ENCODE measurements at places on chromosomes 2 and 18. TPM values are rescaled to one million over a fixed set of nuclear protein-coding genes. Genes with fewer than 3 reads are reported as not detected.

- DNase-seq = no peak
Observed at GRCh38 chr2:107685421-107685986, 141.2 kb upstream of the RGPD4 start.

GRCh38 chr18:78776151-78776550, 203.5 kb upstream of the SALL3 start:
- no peak for DNase-seq

- DNase-seq = no peak
Observed at GRCh38 chr18:49151482-49151881, 200.7 kb upstream of the SMAD7 start.

DNA sequence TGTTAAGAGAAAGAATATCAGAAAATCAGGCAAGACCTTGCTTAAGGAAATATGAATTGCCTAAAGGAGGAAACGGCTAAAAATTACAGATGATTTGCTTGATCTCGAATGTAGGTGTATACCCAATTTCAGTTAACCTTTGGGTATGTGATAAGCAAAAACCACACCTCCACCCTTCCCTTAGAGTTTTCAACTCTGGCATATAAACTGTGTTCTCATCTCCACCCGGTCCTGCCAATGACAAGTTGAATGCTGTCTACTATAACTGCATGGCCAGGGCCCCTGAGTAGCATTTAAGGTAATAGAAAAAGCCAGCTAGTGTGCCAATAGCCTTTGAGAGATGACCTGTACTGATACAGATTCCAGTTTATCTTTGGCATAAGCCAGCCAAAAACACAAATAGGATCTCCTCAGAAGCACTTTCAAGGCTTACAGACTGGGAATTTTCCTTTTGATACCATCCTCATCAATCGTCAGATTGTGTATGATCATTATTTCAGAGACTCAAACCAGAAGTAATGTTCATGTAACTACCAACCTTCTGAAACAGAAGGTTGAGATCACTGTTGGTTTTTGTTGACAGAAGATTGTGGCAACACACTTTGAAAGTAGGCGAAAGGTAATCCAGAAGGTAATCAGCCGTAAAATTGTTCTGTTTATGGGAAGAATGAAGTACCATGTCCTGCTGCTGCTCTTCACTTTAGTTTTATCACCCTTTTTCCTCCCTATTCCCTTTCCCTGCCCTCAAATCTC, 163.1 kb downstream of the GFPT1 start:
- DNase-seq = no peak

- DNase-seq = no peak
Observed at GRCh38 chr2:127392133-127392827, 4.5 kb upstream of the MAP3K2 start.

GRCh38 chr2:53403792-53404413, 363.7 kb upstream of the CHAC2 start:
- no peak for DNase-seq

- DNase-seq = no peak
Observed at GRCh38 chr18:54720620-54721019, 107.7 kb upstream of the RAB27B start.

- no peak for DNase-seq
Observed at GRCh38 chr2:46308629-46309028, 11.4 kb downstream of the EPAS1 start.

DNA sequence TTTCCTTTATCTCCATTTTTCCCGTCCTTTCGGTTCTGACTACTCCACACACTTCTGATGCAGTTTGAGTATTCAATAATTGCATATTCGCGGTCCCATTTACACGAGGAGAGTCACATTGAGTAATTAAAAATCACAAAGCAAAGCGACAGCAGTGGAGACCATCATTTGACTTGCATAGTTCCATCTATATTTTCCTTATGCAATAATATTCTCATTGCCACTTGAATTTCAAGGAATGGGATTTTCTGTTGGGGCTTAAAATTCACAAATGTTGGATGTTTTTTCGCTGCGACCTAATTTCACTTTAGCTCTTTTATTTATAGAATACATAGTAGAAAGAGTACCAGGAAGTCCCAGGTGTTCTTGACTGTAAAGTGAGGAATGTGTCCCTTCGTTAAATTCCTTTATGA, 186.8 kb downstream of the ZEB2 start:
- DNase-seq = no peak

DNA sequence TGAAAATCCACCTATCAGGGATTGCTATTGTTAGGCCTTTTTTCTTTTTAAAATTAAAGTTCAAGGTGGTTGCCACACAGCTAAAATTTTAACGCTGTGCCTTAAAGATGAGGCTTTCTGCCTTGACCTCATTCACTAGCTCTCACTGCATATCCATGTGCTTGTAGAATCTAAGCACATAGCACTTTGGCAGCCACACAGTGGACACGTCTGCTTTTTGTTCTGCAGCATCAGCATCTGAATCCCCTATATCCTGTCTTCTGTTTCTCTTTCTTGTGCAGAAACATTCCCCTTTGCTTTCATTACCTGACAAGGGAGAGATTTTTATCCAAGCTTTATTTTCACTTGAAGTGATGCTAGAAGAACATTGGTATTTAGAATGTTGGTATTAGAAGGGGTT, 38.1 kb downstream of the RALB start:
- no peak for DNase-seq

DNA sequence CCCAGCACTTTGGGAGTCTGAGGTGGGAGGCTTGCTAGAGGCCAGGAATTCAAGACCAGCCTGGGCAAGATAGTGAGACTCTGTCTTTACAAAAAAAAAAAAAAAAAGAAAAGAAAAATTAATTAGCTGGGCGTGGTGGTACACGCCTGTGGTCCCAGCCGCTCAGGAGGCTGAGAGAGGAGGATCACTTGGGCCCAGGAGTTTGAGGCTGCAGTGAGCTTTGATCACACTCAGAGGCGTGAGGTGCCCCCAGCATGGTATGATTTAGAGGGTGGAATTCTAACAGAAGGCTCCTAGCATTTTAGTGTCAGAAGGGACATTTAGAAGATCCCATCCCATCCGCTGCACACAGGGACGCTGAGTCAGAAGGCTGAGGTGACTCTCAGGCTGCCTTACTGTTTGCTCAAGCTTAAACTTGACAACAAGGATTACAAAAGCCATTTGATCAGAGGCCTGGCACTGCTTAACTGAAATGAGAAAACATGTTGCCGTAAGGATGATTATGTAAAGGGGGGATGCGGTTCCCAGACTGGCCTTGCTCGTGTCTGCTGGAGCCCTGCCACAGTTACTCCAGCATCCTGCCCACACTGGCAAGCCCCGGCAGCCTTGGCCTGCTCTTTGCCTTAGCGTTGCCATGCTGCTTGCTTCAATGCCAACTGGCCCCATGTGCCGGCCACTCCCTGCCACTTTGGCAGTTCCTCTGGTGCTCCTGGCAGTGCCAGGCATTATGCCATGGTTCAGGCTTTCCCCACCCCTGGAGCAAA, 45.6 kb upstream of the SLC1A4 start:
- no peak for DNase-seq

DNA sequence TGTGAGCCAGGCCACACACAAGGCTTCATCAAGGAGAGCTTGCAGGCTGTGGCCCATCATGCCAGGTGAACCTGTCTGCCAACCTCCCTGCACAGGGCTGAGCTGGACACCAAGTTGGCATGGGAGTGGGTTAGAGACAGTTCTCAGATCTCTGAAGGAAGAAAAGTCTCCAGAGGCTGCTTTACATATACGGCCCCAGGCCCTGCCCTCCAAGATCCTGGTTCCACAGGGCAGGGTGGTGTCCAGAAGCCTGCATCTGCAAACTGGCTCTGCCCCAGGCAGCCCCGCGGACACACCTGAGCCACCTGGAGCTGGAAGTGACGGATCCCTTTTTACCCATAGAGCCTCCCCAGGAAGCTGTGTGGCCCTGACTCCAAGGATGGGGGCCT, 24.2 kb upstream of the HES6 start:
- no peak for DNase-seq

DNA sequence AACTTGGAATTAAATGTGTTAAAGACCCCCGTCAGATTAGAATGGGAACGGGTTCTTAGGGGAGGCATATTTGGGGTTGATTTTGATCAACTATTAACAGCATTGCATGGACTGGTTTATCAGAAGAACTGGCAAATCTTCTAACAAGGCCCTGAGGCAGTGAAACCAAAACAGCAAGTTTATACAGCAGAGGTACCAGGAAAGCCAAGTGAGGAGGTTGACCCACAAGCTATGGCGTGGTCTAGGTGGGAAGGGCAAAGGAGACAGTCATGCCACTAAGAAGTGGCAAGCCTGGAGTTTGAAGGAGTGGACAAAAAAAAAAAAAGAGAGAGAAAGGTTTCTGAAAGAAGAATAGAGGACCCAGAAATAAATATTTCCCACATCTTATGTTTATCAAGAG, 187.0 kb downstream of the MREG start:
- DNase-seq = no peak

- peak; percentile 31 for DNase-seq
Observed at GRCh38 chr18:54260396-54261072, 8.8 kb upstream of the POLI start.

DNA sequence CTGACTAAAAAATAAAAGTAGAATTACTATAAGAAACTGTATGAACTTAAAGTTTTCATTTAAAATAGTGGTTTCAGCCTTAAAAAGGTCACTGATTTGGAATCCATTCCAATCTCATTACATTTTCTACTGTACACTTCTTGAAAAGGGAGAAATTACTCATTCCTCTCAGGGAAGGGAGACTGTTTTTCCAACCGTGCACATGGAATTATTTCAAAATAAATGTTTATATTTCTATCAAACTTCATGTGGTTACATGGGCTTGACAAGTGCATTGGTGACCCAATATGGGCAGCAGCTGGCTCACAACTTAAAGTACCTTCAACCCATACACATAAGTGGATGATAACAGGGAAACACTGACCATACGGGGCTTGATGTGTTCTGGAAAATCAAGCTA, 324.5 kb upstream of the THUMPD2 start:
- DNase-seq = no peak

- peak; percentile 49 for DNase-seq
Observed at GRCh38 chr18:79507546-79508480, 112.1 kb downstream of the NFATC1 start.

The CARF gene
- 4.0 TPM for total RNA-seq

The TBC1D8 gene
- total RNA-seq = 4.5 TPM

The TMEM37 gene
- not detected for total RNA-seq

The VIT gene
- total RNA-seq = not detected

The CD8B gene
- total RNA-seq = 1.7 TPM

Data from activated naive CD4-positive, alpha-beta T cell treated with anti-CD3 and anti-CD28 coated beads for 36 hours (primary cell).